ENCODE measurements at places on chromosomes 11 and 22.

- no peak overlapping the region for H3K4me3 ChIP-seq
- no peak for DNase-seq
- H3K27ac ChIP-seq, result no peak overlapping the region
- H3K4me1 ChIP-seq, result no peaks in the 10 kb centered on the region
- no peaks in the 10 kb centered on the region for H3K27me3 ChIP-seq
- no peaks in the 10 kb centered on the region for H3K36me3 ChIP-seq
Measured at GRCh38 chr22:44616882-44617655, 84.9 kb upstream of the PRR5 start.

- no peaks in the 10 kb centered on the region for H3K27me3 ChIP-seq
- no peak overlapping the region for H3K27ac ChIP-seq
- no peak for DNase-seq
- H3K4me3 ChIP-seq, result no peak overlapping the region
- H3K36me3 ChIP-seq, result no peaks in the 10 kb centered on the region
Measured at GRCh38 chr11:117529816-117530215, 202.2 kb downstream of the CEP164 start.

GRCh38 chr11:117187428-117187798 lies 8.9 kb downstream of the SIDT2 start:
- H3K4me3 ChIP-seq, result no peak overlapping the region
- no peak overlapping the region for H3K27ac ChIP-seq
- no peaks in the 10 kb centered on the region for H3K27me3 ChIP-seq

- H3K4me1 ChIP-seq, result no peaks in the 10 kb centered on the region
- no peaks in the 10 kb centered on the region for H3K36me3 ChIP-seq
- H3K4me3 ChIP-seq, result no peak overlapping the region
- peak; percentile 2 for DNase-seq
Measured at GRCh38 chr11:12285811-12286222, 91.6 kb upstream of the PARVA start.

Data from prostate gland (tissue), 2 donors.